ENCODE measurements at places on chromosomes 4 and X.

DNA sequence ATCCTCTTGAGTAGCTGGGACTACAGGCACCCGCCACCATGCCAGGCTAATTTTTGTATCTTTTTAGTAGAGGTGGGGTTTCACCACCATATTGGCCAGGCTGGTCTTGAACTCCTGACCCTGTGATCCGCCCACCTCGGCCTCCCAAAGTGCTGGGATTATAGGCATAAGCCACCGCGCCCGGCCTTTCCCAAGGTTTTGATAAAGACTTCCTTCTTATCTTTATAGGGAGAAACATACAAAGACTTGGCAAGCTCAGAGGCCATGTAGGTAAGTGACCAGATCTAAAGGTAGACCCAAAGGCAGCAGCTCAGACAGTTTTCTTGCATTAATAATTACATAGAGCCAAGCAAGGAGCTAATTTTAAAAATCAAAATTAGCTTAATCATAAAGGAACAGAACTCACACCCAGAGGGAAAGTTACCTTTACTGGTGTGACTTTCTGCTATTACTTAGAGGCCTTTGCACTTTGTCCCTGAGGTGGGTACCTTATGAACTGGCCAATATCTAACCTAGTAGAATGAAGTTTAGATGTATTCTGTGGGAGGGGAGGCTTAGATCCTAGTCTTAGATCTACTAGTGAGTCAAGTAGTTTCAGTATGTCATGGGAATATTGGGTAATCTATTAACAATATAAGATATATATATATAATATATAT, 67.3 kb downstream of the HPGD start:
- DNase-seq, result no peak

DNA sequence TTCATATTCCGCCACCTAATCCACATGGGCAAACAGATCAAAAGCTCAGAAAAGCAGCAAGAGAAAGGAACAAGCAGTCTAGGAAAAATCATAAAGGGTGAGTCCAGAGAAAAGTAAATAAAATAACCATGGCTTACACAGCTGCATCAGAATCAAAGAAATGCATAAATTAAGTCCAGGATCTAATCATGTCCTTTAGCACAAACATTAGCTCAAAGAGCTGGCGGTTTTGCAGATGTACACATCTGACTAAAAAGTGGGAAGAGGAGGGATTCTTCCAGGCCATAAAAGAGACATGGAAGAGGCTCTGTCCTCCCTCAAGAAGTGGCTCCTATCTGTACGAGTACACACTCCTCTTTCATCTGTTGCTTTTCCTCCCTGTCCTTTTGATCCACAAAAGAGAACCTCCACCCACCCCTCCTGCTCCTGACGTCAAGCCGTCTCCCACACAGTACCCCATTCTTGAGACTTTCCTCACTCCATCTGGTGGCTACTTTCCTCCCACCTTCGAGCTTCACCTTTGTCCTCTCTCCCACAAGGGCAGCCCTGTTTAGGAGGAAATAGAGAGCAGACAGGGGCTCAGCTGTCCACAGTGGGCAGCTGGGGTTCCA, 92.5 kb downstream of the RASL11B start:
- DNase-seq, result peak; percentile 84

DNA sequence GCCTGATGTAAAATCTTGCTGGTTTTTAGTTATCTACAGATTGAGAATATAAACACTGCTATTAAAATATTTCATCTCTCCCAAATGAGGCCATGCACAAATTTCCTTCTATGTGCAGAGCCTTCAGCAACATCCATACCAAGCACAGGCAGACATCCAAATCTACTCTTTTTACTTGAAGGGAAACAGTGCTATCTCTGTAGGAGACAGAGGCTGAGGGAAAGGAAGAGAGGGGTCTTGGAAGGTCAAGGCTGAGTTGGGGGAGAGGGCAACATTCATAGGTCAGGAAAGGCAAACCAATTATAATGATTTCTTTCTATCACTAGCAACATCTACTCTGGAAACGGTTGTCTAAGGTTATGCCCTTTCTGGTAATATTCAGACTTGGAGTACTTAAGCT, 240.2 kb downstream of the CBR4 start:
- no peak for DNase-seq

DNA sequence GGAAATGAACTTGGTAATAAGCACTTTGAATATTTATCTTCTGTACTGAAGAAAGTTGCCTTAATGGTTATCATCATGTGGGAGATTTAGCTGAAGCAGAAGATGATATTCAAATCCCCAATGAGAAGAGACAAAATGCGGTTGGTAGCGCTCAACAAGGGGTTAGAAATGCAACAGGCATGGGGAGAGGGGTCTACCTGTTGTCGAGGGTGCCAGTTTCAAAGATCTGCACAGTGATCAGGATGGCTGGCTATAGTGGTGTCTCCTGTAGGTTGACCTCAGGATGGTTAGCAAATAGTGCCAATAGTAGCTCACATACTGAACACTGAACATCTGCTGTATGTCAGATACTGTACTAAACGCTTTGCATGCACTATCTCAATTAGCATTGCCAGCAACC, 7.0 kb upstream of the HS6ST2 start:
- DNase-seq, result no peak

GRCh38 chr4:646460-646859, 21.1 kb downstream of the PDE6B start:
- DNase-seq, result peak; percentile 18

DNA sequence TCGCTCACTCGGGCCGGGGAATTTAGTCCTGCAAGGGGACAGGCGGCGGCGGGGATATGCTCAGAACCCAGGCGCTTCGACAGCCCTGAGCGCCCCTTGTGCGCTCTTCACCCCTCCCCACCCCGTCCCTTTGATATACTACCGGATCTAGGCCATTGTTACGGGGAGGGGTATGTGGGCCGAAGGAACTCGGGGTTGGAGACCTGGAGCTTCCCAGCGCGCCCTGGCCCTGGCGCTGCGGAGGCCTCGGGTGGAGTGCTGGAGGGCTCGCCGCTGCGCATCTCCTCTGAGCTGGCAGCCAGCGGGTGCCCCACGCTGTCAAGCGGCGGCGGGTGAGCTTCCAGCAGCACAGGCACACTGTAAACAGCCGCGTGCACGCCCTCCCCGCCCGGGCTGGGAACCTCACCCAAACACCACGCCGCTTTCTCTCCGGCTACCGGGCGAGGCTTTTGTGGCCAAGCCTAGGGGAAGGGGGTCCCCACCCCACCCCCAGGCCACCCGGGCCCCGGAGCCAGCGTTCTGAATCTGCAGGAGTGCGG, 54.5 kb upstream of the BCOR start:
- DNase-seq, result no peak

DNA sequence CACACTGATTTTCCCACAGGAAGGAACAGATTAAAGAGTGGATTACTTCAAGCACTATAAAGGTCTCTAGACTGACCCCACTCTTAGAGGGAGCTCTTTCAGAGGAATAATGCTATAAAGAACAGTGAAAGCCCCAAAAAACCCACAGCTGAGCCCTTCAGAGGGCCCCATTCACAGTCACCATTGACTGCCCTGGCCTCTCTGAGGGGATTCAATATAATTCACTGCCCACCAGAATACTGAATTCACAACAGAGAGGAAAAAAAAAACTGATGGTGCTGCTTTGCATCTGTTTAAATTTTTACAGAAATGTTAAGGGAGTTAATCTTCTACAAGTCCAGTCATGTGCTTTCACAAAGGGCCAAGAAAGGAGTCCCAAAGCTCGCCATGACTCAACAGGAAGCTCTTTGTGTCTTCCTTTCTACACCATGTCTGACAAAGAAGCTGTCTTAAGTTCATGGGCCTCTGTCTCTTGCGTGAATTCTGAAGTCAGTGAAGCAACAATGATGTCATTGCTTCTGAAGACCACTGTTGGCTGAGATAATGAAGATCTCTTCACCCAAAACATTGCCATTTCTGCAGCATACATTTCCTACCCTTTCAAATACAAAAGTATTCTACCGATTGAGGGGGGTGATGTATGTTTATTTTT, 174.9 kb downstream of the ADAMTS3 start:
- no peak for DNase-seq

GRCh38 chr4:135316266-135316779, 1114.7 kb upstream of the PABPC4L start:
- DNase-seq, result no peak

DNA sequence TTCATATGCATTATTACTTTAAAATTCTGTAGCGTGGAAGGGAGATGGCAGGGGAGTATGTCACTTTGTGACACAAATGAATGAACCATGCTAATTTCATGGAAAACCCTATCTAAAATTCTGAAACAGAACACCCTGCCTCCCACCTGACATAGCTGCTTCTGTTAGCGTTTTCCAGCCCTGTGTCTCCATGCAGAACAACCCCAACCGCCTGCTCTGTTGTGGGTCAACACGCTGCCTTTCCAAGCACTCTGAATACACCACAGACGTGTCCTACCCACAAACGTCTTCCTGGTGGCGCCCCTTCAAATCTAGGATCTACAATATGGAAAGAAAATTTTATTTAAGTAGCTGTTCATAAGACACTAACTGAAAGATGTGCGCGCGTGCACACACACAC, 238.6 kb downstream of the TRIML1 start:
- DNase-seq, result no peak

DNA sequence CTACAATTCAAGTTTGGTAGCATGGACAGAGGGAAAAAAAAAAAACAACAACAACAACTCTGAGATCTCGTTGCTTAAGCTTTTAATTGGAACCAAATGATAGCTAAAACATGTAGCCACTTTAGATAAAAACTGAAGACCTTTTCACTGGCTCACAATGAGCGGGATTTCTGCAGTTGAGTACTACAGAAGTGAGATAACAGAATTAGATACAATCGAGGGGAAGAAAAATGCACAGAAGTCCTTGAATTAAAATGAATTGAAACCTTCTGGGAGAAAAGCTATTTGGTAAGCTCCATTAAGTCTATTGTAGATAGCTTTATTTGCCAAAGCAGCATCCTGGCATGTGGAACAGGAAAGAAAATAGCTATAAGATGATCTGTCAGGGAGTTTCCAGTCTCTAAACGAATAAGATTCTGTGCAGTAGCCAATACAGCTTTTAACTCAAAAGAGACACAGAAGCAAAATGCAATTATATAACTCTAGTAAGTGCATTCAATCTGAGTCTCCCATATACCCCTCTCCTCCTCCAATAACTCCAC, 248.5 kb downstream of the ENOX2 start:
- no peak for DNase-seq

GRCh38 chr4:138724530-138724929, 291.1 kb upstream of the NOCT start:
- DNase-seq, result no peak

DNA sequence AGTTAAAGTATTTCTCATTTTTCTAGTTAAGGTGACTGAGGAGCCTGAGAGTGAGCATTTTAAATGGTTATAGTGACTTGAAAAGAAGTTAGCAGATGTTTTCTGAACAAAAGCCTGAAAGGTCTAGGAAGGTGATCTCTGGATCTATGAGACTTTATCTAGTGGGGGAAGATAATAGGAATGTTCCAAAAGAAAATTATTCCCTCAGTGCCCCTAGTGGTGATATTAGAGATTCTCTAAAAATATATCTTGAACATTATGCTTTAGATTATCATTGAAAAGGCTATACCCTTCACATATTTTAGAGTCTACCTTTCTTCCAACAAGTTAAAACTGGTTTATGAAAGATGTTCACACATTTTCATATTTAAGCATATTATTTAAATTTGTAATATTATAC, 69.0 kb upstream of the SPANXN1 start:
- no peak for DNase-seq

- no peak for DNase-seq
These were observed 270.8 kb downstream of the GRIA3 start for GRCh38 chrX:123454712-123455431.

DNA sequence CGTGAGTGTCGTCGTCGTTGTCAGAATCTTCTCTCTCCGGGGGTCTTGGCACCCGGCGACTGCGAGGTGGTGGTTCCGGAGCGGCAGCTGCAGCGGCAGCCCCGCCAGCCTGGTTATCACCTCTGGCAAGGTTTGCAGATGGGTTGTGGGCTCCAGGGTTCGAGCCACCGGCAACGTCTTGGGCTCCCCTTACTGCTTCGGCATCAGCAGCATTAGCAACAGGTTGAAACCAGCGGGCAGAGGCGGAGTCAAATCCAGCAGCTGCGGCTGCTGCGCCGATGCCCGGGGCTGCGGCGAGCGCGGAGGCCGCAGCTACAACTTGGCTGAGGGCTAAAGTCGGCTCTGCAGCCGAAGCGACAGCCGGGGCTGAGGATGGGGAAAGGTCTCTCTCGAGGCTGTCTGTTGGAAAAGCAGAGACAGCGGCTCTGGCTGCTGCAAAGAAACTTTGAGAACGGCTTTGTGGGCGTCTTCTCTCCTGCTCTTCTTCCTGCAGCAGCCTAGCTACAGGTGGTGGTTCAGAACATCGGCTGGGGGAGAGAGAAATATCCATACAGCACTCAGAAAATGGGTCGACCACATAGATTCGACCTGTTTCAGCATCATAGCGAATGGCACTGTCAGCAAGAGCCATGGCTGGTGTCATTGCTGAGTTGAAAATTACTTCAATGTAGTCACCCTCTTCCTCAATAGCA, 3.6 kb downstream of the IRS4 start:
- DNase-seq, result no peak

DNA sequence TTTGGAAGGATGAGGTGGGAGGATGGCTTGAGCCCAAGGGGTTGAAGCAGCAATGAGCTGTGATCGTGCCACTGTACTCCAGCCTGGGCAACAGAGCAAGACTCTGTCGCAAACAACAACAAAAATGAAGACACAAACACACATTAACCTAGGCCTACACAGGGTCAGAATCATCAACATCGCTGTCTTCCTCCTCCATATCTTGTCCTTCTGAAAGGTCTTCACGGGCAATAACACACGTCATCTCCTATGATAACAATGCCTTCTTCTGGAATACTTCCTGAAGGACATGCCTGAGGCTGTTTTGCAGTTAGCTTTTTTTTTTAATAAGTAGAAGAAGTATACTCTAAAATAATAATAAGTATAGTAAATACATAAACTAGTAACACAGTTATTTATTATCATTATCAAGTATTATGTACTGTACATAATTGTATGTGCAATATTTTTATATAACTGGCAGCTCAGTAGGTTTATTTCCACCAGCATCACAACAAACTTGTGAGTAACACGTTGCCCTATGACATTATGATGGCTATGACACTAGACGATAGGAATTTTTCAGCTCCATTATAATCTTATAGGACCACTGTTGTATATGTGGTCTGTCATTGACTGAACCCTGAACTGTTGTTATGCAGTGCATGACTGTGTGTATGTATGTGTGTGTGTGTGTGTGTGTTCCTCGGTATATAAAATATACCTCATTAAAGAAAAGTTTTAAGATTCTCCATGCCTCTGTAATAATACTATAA, 69.2 kb upstream of the MAML3 start:
- DNase-seq, result peak; percentile 51

DNA sequence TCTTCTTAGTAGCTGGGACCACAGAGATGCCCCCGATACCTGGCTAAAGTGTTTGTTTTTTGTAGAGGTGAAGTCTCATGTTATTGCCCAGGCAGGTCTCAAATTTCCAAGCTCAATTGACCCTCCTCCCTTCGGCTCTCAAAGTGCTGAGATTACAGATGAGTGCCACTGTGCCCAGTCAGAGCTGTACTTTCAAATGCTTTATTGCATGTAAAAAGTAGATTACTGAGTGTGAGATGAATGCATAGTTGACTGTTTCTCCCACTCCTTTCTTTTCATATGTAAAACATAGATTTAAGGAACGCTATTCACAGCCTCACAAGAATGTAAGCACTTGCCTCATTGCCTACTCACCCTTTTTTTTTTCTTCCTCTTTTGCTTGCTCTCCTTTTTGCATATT, 984.4 kb upstream of the PABPC4L start:
- DNase-seq, result no peak

- DNase-seq, result peak; percentile 88
These were observed 69.6 kb upstream of the MTNR1A start for GRCh38 chr4:186624951-186625350.

- no peak for DNase-seq
These were observed 300.7 kb downstream of the ARAP2 start for GRCh38 chr4:35943606-35944005.

- no peak for DNase-seq
These were observed 6.7 kb downstream of the CC2D2A start for GRCh38 chr4:15476396-15476795.
